ENCODE measurements at places on chromosomes 3 and 15.

- DNase-seq, result no peak
Measured at GRCh38 chr3:122755491-122755890, 38.1 kb downstream of the HSPBAP1 start.

- no peak for DNase-seq
Measured at GRCh38 chr15:63372018-63372705, 9.5 kb downstream of the CA12 start.

DNA sequence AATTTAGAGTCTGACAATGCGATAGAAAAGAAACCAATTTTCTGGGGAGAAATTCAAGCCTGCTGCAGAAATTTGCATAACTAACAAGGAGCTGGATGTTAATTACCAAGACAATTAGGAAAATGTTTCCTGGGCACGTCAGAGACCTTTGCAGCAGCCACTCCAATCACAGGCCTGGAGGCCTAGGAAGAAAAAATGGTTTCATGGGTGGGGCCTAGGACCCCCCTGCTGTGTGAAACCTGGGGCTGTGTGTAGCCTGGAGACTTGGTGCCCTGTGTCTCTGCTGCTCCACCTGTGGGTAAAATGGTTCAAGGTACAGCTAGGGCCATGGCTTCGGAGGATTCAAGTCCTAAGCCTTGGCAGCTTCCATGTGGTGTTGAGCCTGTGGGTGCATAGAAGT, 837.9 kb downstream of the OTOL1 start:
- DNase-seq, result no peak

DNA sequence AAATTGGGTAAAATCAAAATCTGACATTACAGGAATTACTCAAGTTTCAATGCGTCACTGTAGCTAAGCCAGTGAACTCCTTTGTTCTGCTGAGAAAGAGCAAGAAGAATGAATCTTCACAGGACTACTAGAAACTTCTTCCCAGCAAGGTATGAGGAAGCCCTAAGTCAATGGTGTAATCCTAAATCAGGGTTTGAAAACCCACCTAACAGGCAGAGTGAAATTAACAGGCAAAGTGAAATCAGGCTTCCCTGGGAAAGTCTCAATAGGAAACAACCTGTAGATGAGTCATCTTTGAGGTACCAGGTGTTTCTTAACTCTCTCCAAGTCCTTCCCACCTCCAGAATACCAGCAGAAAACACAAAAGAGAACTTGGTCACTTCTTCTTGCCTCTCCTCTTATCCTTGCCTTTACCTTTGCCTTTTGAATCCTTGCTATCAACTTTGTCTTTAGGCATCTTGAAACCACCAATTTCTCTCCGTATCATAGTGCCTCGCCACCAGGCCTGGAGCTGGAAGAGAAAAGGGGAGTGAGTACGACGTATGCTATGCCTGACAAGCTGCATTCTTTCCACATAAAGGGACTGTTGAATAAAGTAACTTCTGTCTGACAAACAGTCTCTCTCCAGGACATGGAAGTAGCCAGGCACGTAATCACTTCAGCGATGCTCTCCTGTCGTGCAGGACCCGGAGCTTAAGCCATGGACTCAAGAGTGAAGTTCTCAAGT, 60.6 kb upstream of the RPL35A start:
- no peak for DNase-seq

- DNase-seq, result no peak
Measured at GRCh38 chr3:56222866-56223265, 245.4 kb downstream of the ERC2 start.

GRCh38 chr15:78415284-78415683, 22.7 kb upstream of the IREB2 start:
- DNase-seq, result peak; percentile 44

GRCh38 chr3:137692803-137693431, 71.2 kb upstream of the SOX14 start:
- peak; percentile 59 for DNase-seq

GRCh38 chr3:83946554-83946953, 1012.2 kb upstream of the CADM2 start:
- no peak for DNase-seq

GRCh38 chr3:61600195-61600594, 38.8 kb downstream of the PTPRG start:
- DNase-seq, result no peak

DNA sequence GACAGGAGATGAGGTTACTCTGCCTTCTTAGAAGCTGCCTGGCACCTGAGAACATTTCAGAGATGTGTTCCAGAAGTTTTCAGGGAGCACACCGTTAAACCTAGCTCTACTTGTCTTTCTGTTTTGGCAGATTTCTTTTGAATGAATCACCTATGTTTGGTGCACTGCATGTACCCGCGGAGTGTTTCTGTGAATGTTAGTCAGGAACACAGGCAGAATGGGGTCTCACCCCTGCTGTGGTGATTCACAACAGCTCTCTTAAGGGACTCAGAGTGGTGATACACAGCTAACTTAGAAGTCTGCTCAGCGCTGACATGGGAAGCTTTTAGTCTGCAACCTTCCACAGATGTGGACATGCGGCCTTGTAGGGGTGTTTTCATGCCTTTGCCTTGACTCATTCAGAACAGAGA, 24.0 kb downstream of the TSEN2 start:
- no peak for DNase-seq

- no peak for DNase-seq
Measured at GRCh38 chr15:60973637-60974415, 255.3 kb downstream of the RORA start.

GRCh38 chr3:124248471-124249028, 256.6 kb upstream of the ROPN1 start:
- DNase-seq, result no peak

DNA sequence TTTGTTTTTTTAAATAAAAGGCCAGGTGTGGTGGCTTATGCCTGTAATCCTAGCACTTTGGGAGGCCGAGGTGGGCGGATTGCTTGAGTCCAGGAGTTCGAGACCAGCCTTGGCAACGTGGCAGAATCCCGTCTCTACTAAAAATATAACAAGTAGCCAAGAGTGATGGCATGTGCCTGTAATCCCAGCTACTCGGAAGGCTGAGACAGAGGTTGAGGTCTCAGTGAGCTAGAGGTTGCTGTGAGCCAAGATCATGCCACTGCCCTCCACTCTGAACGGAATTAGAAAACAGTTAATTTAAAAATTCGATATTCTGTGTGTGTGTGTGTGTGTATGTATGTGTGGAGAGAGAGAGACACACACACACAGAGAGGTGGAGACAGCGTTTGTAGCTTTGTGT, 58.8 kb downstream of the TCF12 start:
- no peak for DNase-seq

DNA sequence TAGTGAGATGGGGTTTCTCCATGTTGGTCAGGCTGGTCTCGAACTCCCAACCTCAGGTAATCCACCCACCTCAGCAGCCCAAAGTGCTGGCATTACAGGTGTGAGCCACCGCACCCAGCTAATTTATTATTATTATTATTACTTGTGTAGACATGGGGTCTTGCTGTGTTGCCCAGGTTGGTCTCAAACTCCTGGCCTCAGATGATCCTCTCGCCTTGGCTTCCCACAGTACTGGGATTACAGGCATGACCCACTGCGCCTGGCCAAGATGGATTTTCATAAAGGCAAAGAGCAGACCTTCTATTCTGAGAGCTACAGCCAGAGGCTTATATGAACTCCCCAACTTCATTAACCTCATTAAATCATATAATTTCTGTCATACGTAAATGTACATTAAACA, 17.2 kb downstream of the PTPN9 start:
- no peak for DNase-seq

GRCh38 chr15:50879016-50879617, 29.4 kb upstream of the AP4E1 start:
- no peak for DNase-seq

GRCh38 chr15:62901087-62901486, 141.5 kb upstream of the TPM1 start:
- no peak for DNase-seq

DNA sequence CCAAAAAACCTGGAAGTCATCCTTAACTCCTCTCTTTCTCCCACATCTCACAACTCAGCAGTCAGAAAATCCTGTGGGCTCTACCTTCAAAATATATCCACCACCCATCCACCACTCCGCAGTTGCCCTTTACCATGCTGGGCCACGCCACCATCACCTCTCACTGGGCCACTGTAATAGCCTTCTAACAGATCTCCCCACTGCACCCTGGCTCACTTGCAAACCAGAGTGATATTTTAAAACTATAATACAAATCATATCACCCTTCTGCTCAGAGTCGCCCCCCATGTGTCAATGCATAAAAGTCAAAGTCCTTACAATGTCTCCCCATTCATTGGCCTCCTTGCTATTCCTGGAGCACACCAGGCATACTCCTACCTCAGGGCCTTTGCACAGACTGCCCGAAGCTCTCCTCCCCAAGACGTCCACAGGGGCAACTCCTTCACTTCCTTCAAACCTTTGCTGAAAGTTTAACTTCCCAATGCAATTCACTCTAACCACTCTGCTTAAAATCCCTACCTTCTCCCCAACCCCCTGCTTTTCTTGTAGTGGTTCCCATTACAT, 1.5 kb upstream of the LIPC start:
- DNase-seq, result no peak

DNA sequence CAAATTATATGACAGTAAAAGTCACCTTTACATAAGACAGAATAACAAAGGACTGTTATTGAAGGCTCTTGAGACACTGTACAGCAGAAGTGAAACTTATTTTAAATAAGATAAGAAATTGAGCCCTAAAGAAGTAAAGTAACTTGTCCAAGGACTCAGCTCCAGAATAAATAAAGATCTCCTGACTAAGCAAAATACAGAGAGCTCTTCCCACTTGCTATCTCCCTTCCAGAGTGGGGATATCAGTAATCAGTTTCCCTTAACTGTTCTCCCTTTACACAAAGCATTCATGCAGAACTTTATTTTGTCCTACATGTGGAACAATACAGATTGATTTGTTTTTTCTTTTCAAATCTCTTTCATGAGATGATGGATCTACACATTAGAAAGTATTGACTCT, 129.5 kb upstream of the BHLHE40 start:
- DNase-seq, result no peak

DNA sequence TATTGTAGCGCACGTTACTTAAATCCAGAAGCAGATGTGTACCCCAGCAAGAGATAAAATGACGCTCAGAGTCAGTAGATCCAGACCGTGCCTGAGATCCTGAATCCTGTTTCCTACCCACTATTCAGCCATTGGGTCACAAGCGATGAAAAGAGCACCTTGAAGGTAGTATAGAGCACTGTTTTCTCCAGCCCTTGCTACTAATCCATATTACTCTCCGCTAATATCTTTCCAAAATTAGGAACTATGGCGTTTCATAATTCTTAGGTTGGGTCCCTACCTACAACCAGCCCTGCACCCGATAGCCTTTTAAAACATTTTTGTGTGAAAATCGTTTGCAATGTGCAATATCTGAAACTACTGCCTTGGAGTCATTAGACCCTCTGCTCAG, 596 bp downstream of the BTD start:
- DNase-seq, result no peak

- DNase-seq, result no peak
Measured at GRCh38 chr3:168476360-168476980, 380.7 kb upstream of the GOLIM4 start.

GRCh38 chr3:32817558-32818228, at the start of gene TRIM71:
TRIM71 (plus strand) TSS chr3:32817997; CDS start chr3:32818081, 84 bp downstream.
- no peak for DNase-seq

DNA sequence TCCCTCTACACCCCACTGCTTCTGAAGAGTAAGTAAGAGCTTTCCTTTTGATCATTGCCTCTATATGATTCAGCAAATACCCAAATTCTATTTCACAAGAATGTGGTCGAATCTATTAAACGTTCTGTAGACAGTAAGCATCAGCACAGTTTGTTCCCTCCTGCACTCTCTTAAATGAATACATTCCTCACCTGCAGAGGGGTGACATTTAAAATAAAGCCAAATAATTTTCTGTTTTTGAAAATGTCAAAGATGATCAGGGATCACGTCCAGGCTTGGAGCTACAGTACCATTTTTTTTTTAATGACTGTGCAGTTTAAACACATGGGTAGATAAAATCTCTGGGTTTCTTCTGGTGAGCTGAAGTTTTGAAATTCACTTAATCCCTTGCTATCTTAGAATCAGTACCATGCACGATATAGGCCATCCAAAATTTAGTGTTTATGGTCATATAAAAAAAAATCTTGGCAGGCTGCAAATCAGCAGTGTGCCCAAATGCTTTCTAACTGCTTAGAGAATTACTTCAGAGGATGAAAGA, 12.8 kb downstream of the PYDC2 start:
- no peak for DNase-seq

DNA sequence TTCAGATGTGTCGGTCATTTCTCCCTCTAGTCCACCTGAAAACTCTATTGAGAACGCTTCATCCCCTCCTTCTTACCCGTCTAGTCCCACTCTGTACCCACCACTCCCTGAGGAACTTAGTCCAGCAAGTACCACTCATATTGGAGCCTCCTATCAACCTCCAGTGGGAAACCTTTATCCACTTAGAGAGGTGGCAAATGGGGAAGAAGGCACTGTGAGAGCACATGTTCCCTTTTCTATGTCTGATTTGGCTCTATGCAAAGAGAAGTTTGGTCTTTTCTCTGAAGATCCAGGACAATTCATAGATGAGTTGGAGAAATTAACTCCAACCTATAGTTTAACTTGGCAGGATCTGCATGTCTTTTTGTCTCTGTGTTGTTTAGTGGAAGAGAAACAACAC, 17.0 kb upstream of the RPN1 start:
- DNase-seq, result no peak

DNA sequence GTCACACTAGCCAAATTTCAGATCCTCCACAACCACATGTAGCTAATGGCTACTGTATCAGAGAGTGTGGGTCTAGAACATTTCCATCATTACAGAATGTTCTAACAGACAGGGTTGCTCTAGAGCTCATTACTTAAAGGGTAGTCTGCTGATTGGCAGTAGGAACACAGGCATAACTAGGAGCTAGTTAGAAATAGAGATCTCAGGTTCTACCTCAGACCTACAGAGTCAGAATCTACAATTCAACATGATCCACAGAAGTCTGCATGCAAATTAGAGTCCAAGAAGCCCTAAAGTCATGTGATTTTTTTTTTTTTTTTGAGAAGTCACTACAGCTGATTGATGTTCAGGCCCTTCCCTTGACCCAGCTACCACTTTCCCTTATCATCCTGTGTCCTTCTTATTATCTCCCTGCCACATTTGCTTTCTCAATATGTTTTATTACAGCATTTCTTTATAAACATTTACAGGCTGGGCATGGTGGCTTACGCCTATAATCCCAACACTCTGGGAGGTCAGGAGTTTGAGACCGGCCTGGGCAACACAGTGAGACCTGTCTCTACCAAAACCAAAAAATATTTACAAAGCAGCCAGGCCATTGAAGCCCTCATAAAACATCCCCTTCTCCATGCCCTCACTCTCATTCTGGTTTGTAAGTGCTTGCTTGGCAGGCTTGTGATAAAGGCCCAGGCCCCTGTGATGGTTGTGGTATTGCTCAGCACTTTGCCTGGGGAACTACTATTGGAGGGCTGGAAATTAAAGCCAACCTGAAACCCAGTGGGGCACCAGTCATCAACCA, 3.8 kb upstream of the ABHD5 start:
- DNase-seq, result no peak
